ELR (cell line): ENCODE measurements at places on chromosomes 16 and 17.

DNA sequence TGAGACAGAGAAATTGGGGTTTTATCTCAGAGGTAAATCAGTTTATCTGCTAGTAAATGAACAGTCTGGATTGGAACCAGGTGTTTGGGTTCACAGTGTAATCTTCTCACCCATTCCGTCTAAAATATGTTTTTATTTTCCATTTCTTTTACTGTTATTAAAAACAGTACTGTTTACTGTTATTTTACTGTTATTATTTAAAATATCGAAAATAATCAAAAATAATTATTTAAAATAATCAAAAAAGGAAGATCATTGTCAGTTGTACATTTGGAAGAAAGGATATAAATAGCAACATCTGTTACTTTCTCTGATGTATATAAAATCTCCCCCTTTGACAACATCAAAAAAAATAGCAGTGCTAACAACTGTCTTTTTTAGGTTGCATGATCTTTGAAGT is 11.5 kb downstream of the NUP93 start:
- DNase-seq: no peak

DNA sequence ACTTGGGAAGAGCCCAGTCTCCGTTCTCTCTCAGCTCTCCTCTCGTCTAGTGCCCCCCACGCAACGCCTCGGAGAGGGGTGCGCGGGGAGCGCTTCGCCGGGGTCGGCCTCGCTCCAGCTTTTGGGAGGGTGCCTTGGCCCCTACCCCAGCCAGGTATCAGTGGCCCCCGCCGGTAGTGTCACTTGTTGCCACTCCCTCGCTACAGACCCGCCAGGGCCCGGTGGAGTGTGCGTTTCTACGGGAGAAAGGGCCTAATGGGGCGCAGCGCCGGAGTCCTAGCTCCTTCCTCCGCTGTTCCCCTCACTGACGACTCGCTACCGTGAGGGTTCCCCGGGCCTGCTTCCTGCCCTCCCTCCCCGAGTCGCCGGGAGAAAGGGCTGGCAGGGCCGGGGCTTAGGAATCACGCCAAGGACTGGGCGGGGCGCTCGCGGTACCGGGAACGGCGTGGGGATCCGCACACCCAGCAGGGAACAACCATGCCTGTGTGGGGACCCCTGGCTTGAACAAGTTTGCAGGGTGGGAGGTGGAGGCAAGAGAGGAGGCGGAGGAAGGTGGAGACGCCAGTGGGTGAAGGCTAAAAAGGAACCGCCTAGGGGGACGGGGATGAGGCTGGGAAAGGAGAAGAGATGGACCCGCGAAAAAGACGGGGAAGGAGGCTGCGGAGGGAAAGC is 997 bp upstream of the CDH11 start:
- peak; percentile 27 for DNase-seq

DNA sequence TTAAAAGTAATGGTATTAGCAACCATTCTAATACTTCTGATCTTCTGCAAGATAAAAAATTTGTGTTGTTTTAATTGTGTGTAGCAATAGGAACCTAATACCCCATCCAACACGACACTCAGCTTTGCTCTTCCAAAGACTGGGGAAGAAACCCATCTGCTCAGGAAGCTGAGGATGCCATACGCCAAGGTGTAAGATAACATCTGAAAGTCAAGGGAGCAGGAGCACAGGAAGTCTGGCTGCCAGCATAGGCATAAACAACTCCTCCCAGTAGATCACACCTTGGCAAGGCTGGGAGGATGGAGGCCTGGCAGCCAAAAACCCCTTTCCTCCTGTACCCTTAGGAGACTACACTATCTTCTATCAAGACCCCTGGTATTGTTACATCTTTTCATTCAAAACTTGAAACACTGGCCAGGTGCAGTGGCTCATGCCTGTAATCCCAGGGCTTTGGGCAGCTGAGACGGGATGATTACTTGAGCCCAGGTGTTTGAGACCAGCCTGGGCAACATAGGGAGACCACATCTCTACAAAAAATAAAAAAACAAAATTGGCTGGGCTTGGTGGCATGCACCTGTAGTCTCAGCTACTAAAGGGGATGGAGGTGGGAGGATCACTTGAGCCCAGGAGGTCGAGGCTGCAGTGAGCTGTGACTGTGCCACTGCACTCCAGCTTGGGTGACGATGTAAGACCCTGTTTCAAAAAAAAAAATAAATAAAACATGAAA is 5.7 kb upstream of the SPHK1 start:
- no peak for DNase-seq

- no peak for DNase-seq
Observed at GRCh38 chr17:47872019-47872650, 21.2 kb upstream of the SP6 start.

- DNase-seq: no peak
Observed at GRCh38 chr17:74020522-74020921, 183.0 kb upstream of the RPL38 start.

DNA sequence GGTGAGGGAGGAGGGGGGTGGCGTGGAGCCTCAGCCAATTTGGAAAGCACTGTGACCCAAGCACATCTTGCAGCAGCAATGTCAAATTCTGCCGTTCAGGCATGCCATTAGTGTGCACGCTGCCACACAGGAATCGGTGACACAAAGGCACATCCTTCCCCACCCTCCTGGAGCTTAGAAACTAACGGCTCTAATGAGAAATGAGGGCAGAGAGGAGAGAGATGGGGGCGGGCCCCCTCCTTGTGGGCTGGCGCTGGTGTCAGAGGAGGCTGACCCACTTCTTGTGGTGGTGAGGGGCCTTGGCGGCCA is 94.8 kb downstream of the RTN4RL1 start:
- no peak for DNase-seq

DNA sequence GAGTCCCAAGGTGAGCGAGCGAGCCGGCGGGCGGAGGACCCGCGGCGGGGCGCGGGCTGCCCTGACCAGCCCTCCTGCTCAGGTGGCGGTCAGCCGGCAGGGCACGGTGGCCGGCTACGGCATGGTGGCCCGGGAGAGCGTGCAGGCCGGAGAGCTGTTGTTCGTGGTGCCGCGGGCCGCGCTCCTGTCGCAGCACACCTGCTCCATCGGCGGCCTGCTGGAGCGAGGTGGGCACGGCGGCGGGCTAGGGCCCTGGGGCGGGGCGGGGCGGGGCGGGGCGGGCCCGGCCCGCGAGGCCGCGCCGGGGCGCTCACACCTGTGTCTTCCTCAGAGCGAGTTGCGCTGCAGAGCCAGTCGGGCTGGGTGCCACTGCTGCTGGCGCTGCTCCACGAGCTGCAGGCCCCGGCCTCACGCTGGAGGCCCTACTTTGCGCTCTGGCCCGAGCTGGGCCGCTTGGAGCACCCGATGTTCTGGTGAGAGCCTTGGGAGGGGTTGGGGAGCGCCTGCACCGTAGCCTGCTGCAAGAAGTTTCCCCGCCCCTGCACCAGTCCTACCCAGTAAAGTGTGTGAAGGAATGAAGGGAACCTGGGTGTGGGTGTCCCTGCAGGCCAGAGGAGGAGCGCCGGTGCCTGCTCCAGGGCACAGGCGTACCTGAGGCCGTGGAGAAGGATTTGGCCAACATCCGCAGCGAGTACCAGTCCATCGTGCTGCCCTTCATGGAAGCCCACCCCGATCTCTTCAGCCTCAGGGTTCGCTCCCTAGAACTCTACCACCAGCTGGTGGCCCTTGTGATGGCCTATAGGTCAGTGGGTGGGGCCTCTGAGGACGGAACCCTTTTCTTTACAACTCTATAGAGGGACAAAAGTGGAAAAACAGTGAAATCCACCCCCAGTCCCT is 802 bp downstream of the SETD6 start:
- peak; percentile 46 for DNase-seq

GRCh38 chr17:4657678-4658077 is 16.2 kb upstream of the ALOX15 start:
- DNase-seq: no peak

GRCh38 chr17:32265192-32265923 is at the start of gene RHBDL3:
Gene RHBDL3 (plus strand): TSS chr17:32265832. CDS start chr17:32266190, 358 bp downstream.
- peak; percentile 21 for DNase-seq

DNA sequence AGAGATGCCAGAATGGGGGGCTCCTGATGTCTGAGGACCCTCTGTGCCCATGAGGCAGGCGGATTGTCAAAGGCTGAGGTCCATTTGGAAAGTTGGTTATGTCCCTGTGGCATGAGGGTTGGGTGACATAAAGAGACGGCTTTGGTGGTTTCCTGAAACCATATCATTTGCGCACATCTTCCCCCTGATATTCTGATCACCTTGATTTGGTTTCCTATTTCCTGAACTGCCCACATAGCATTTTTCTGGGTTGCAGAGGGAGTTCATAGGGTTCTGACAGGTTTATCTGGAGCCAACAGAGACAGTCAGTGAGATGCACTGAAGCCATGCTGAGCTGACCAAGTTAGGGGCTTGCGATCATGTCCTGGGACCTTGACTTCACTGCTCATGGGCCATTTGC is 15.7 kb upstream of the RNF222 start:
- no peak for DNase-seq

- peak; percentile 74 for DNase-seq
Observed at GRCh38 chr17:4947411-4948165, 742 bp downstream of the PFN1 start.

DNA sequence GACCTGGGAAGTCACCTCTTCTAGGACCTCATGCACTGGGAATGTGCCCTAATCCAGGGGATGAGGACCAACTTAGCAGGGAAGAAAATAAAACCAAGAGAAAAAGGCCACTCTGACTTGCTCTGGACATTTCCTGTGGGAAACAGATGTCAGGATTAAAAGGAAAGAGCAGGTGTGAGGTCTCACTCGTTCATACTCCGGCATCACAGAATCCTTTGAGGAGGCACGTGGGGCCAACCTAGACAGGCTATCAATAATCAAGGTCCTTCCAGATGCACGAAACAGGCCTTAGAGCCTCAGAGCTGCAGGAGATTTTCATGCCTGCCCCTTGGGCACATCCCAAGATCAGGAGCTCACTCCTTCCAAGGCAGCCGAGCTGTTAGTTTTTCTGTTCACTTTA is 321.5 kb upstream of the CCL2 start:
- no peak for DNase-seq

- DNase-seq: no peak
Observed at GRCh38 chr16:19232988-19233387, 52.5 kb upstream of the CLEC19A start.

GRCh38 chr16:82510789-82511305 is 115.9 kb upstream of the CDH13 start:
- no peak for DNase-seq

- no peak for DNase-seq
Observed at GRCh38 chr17:80160536-80160935, 9.3 kb upstream of the CARD14 start.

DNA sequence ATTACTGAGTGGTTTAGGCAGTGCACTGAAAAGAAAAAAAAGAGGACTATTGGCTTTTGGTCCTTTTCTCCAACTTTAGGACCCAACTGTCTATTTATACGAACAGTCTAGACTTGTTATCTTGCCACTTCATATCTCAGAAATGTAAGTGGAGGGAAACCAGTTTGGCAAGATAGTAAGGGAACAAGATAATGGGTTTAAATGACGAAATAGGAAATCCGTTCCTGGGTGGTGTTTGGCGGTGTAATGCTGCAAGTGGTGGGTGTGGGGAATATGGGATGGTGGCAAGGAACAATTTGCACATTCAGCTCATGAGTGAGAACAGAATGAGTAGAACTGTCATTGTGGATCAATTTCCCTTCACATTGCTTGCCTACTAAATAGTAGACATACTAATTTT is 44.7 kb downstream of the GRB7 start:
- DNase-seq: no peak

GRCh38 chr17:74361230-74362068 is at the start of gene BTBD17:
Gene BTBD17 (minus strand): TSS chr17:74361868. CDS start chr17:74361819, 49 bp downstream.
- DNase-seq: peak; percentile 24

- DNase-seq: no peak
Observed at GRCh38 chr16:12586701-12587100, 217.0 kb downstream of the CPPED1 start.

DNA sequence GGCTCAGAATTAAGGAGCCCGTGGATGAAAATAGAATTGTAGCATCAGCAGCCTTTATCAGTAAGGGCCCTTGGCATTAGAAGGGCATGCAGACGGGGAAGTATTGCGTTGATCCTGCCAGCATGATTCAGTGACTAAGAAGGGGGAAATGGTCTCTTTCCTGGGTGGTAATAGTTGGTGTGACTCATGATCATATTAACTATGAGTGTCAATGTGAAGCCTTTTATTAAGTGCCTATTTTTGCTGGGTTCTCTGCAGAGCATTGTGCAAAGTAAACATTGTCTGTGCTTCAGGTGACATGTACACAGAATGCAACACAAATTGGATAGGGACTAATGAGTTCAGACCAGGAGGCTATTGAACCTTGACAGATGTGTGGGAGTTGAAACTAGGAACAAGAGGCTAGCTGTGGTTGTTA is 24.5 kb downstream of the RCVRN start:
- peak; percentile 51 for DNase-seq

- DNase-seq: peak; percentile 77
Observed at GRCh38 chr17:75764711-75765421, at the start of gene GALK1. Gene GALK1 (minus strand): TSS chr17:75765192. CDS start chr17:75765136, 56 bp downstream.

GRCh38 chr16:80198311-80199299 is 342.2 kb upstream of the DYNLRB2 start:
- DNase-seq: peak; percentile 35

- peak; percentile 64 for DNase-seq
Observed at GRCh38 chr16:71746442-71747046, 22.0 kb upstream of the PHLPP2 start.

DNA sequence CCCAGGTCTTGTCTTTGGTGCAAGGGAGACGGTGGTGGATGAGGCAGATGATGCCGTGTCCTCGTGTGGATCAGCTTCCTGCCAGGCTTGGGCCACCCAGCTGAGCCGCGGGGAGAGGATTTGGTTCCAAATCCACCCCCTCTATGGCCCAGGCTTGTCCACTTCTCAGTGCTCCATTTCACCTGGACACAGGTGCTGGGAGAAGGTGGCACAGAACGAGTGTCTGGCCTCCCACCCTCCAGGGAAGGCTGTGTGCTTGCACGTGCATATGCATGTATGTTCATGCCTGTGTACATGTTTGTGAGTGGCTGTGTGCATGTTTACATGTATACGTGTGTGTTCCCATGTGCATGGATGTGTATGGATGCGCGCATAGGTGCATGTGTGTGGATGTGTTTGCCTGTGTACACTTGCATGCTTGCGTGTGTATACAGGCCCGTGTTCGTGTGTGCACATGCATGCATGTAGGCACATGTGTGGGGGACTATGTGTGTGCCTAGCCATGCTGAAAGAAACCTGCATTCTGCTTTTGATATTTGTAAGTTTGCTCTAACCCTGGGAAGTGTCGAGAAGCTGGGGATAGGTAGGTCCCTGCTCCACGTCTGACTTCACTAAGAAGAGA is 196.3 kb downstream of the IRF8 start:
- DNase-seq: no peak

DNA sequence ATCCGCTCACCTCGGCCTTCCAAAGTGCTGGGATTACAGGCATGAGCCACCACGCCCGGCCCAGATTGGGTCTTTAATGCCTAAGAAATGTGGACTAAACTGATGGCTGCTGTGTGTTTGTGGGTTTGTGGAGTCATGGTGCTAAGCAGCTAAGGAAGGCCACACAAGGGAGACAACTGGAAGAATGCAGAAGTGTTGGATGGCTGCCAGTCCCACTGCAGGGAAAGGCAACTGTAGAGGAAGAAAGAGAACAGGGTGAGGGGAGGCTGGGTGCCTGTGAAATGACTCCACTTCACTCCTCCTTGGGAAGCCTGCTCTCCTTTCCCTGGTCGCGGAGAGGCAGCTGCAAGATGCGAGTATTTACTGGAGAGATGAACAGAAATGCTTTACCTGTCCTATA is 23.5 kb upstream of the SIAH1 start:
- peak; percentile 29 for DNase-seq
